ENCODE measurements at places on chromosomes 16 and 17.

- DNase-seq = no peak
Observed at GRCh38 chr16:23229714-23230113, 47.2 kb downstream of the SCNN1G start.

DNA sequence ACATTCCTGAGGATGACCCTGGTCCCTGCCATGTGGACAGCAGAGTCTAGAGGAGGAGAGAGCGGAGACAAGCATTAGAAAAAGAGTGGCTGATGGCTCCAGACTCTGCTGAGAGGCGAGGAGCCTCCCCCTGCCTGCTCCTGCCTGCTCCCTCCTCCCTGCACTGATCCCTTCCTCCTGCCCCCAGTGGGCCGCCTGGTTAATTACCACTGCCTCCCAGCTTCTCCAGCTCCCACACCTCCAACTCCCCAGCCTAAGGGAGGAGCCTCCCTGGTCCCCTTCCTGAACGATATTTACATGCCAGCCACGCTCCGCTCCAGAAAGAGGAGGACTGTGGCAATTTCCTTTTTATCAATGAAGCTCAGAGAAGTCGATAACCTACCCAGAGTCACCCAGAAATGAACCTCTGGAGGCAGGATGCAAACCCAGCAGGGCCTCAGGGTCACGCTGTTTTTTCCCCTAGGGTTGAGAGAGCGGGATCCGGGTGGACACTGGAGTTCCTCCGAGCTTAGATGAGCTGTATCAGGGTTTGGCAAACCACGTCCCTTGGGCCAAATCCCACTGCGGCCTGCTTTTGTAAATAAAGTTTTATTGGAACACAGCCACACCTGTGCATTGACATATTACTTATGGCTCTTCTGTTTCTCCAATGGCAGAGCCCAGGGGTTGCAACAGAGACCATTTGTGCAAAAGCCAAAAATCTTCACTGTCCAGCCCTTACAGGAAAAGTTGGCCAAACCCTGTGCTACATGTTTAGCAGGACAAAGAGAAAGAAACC lies 27.1 kb upstream of the JPH3 start:
- no peak for DNase-seq

- DNase-seq = no peak
Observed at GRCh38 chr17:57993471-57994365, 5.7 kb upstream of the VEZF1 start.

GRCh38 chr16:53067675-53068074 lies 12.9 kb downstream of the CHD9 start:
- DNase-seq = no peak

- no peak for DNase-seq
Observed at GRCh38 chr17:37677021-37677420, 33.8 kb upstream of the DDX52 start.

All from activated T-helper 1 cell treated with anti-CD3 and anti-CD28 coated beads, Interleukin-2, amount 50 U/mL, for 16 hours (primary cell).